Cerebellar nuclear complex (tissue), 1 donor: ENCODE measurements at places on chromosomes 11 and 22.

- no peak for DNase-seq
Observed at GRCh38 chr22:21823740-21824444, 43.6 kb downstream of the MAPK1 start.

DNA sequence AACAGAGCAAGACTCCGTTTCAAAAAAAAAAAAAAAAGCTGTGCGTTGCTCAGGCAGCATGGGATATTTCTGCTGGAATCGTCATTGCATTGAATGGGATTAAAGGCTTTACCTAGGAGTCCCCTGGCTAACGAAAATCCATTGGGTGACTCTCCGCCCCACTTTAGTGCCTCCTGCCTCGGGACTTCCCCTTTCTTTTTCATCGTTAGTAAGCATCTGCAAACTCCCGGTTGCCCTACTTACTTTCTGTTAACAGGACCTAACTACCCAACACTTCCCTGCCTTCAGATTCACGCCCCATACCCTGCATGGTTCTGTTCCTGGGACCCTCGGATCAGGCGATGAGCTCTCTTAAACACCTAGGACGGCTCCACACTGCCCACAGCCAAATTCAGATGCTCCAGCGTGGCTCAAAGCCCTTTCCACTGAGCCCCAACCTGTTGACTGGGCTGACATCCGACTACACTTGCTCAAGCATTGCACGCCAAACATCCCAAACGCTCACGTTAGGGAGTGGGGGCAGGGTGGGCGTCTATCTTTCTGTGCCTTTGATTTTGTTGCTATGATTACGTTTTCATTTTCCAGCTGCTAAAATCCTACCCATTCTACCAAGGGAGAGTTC is 143.8 kb downstream of the ST3GAL4 start:
- DNase-seq, result no peak

- DNase-seq, result no peak
Observed at GRCh38 chr22:17773606-17774205, 563 bp downstream of the BID start.

- no peak for DNase-seq
Observed at GRCh38 chr22:28541137-28541536, 138.5 kb downstream of the TTC28 start.

GRCh38 chr11:73463359-73463758 is 87.2 kb downstream of the RELT start:
- DNase-seq, result no peak

DNA sequence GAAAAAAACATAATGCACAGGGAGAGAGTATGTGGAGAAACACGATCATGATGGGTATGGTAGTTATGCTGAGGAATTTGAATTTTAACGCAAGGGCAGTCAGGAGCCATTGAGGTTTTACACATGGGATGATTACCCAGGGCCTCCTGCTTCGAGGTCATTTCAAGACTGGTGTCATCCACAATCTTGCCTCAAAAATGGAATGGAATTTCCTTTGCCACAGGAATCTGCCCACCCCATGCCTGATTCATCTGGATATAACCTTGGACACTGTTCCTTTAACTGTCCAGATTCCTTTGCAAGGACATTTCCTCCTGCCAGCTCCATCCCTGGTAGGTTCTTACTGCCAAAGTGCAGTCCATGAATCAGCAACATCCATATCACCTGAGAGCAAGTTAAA is 655.9 kb upstream of the TENM4 start:
- no peak for DNase-seq

GRCh38 chr11:115144914-115145313 is 359.3 kb downstream of the CADM1 start:
- no peak for DNase-seq

DNA sequence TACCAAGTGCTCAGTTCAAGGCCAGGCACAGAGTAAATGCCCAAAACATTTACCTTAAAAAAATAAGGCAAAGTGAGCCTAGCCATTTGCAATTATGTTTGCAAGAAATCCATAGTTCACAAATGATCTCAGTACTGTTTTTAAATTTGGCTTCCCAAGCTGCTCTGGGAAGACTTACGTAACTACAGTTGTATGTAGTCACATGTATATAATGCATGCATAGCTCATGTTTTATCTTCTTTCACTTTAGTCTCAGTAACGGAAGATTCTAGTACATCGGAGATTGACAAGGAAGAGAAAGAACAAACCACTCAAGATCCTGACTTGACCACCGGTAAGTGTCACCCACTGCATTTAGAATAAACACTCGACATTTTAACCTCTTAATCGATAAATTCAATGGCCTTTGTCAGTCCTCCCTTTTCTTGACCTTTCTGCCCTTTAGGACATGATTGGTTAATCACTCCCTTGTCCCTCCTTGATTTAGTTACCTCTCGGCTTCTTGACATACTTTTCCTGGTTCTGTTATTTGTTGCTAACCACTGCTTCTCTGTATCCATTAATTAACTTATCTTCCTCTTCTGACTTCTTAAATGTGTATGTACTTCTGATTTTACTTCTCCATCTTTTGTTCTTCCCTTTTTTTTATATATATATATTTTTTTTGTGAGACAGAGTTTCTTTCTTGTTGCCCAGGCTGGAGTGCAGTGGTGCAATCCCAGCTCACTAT is 18.0 kb upstream of the JHY start:
- DNase-seq, result no peak

GRCh38 chr11:134082990-134083389 is 14.1 kb downstream of the JAM3 start:
- DNase-seq, result no peak

DNA sequence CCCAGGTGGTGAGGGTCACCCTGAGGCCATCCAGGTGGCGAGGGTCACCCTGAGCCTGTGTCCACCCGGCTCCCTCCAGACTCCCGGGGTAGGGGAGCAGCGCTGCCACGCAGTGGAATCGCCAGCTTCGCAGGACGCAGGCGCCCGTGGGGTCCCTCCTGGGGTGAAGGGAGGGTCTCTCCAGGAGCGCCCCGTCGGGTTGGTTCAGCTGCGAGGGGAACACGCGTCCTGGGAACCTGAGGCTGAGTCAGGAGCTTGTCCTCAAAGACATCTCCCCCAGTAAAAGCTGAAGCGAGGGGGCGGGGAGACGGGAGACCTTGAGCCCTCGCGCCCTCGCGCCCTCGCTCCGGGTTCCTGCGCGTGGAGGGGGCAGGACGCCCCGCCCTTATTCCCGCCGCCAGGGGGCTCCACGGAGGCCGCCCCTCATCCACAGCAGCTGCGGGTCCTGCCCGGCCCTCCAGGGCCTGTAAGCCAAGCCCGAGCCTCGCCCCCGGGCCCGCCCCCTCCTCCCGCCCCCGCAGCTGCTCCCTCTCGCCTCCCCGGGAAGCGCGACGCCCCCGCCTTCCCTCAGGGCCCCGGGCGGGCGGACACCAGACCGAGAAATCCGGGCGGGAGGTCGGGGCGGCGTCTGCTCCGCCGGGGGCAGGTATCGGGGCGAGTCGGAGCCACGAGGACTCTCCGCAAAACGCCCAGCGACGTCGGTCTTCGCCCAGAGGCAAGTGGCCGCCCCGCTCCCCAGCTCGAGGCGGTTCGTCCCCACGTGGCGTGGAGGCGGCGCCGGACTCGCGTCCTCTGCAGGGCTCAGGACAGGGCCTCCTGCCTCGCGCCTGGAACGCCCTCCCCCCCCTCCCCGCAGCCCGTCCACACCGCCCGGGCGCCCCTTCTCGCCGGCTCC is 22.8 kb downstream of the PIM3 start:
- no peak for DNase-seq

- DNase-seq, result no peak
Observed at GRCh38 chr11:41309111-41309522, 150.3 kb downstream of the LRRC4C start.

DNA sequence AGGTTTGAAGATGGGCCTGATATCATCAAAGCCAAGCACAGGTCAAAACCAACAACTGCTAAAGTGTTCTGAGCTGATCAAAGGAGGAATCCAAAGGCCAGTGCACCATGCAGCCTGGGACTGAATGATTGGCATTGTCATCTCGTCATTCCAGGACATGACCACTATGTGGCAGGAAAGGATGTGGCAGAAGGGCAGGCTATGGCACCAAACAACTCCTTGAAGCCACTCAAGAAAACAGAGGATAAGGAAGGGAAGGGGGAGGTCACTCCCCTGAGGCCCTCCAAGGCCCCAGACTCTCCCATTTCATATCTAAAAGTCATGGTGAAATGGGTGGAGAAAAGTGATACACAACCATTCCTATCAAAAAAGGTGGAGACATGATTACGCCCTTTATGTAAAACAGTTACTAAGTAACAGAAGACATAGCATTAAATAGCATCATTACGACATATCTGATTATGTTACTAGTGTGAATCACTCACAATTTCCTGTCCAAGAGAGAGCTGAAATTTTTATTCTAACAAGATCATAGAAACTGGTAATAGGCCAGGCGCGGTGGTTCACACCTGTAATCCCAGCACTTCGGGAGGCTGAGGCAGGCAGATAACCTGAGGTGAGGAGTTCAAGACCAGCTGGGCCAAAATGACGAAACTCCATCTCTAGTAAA is 49.3 kb downstream of the AHNAK start:
- no peak for DNase-seq

- DNase-seq, result no peak
Observed at GRCh38 chr11:73383249-73384124, 7.3 kb downstream of the RELT start.

DNA sequence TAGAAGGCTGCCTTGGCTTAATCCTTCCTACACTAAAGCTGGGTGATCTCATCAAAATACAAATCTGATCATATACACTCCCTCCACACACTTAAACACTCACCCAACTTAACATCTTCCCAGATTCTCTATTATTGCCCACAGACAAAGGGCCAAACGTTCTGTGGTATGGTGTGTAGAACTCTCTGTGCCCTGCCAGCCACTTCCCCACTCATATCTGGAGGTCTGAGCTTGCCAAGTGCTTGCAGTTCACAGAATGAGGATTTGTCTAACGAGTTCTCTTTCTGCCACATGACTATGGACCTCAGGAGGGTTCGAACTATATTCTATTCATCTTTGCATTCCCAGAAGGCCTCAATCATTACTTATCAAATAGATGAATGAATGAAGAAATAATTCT is 77.6 kb downstream of the MPPED2 start:
- DNase-seq, result no peak

DNA sequence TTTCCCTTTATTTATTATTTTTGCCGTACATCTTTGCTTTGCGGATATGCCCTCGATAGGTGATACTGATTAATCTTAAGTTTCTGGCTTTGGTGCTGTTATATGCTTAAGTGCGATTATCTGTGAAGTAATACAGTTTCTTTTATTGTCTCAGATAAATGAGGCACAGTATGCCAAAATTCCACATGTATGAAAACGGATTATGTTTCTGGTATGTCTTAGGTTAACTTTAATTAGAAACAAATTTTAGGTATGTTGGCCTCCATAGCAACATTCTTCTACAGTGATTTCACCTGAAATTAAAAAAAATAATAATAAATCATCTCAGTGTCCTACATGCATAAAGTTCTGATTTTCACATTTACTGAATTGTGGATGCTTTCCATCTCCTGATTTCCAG is 119.2 kb downstream of the ARHGAP42 start:
- DNase-seq, result no peak

- DNase-seq, result no peak
Observed at GRCh38 chr11:91446267-91446666, 778.4 kb upstream of the FAT3 start.

DNA sequence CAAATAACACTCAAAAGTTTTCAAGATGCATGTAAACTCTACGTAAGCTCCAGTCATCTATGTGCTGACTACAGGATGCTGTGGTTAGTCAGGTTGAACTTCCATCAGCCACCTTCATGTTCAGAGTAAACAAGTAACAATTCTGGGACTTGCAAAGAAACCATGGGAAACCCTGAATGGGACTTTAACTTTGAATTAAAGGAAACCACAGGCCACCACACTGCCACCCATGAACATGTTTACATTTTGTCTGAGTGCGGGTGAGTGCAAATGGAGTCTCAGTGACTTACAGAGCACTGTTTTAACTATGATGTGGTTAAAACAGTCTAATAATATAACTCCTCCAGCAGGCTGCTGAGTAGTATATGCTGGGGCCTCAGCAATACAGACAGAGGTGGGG is 12.9 kb upstream of the SYTL2 start:
- no peak for DNase-seq

DNA sequence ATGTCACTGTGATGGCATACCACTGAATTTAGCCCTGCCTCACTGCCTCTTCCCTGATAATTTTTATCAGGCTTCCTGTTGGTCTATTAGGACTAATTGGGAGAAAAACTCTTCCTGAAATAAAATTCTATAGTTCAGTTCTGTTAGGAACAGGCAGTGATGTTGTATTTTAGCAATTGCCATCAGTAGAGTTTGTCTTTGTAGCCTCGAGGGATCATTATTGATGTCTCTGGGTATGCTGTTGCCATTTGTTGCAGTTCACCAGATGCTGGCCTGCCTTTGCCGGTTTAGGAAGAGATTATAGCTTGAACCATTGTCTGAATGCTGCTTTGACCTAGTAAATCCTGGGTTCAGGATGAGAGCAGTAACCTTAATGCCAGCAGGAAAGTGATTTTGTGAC is 41.0 kb downstream of the KDM2A start:
- DNase-seq, result no peak

DNA sequence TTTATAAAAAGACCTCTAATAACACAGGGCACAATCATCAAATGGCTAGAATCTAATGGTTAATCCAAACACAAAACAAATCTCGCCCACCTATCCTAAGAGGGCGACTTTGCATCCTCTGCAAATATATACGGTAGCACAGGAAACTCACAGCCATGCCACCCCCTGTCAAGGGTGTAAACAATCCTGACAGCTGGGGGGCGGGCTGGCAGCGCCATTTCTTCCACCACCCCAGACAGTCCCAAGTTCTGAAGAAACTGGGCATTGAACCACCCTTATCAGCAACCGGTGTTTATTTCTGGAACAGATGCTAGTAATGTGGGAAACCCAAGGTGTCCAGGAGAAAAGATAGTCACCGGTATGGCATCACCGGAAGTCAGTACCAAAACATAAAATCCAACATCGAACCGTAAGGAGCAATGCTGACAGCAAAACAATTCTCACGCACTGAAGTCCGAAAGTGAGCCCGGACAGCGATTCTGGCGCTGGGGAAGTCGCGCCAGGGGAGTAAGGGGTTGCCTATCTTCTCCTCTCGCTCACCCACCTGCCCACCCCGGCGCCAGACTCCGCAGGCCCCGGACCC is 825 bp downstream of the FBXO3 start:
- DNase-seq, result no peak

DNA sequence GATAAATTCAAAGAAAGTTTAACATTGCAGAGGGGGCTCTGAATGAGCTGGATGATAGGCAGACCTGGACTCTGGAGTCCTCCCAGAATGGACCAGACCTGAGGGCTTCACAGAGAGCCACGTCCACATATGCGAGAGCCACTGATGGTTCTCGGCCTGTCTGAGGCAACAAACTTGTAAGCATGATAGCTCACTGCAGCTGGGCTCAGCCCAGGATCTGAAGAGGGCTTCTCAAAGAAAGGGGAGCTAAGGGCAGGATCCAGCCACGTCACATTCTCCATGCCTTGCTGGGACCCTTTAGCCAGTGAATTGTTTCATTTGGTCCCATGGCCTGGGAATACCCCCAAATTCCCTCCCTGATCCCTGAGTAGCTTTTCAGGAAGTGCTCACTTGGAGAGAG is 98.9 kb downstream of the ATXN10 start:
- no peak for DNase-seq

DNA sequence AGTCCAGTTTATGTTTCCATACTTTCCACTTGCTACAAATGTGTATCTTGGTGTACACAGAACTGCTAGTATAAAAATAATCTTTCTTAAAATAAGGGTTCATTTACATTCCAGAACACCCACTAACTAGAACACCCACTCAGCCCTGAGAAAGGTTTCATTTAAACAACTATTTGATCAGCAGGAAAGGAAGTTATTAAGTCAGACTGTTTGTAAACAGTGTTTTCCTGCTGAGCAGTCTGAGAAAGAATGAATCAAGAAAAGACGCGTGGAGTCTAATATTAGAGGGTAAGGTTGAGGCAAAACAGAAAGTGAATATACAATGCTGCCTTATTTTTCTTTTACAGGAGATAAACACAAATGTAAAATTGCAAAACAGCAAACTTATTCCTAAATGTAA is 32.7 kb downstream of the NARS2 start:
- no peak for DNase-seq
